ENCODE measurements at places on chromosomes 1 and 21.
A peak's percentile ranks its signal among the peaks of the same experiment; 100 is the strongest.

GRCh38 chr1:81044708-81045107, 756.0 kb upstream of the ADGRL2 start:
- DNase-seq: no peak

- no peak for DNase-seq
These were observed 104.8 kb downstream of the HLX start for GRCh38 chr1:220983877-220984635.

GRCh38 chr1:185349556-185349955, 32.5 kb upstream of the IVNS1ABP start:
- DNase-seq: no peak

GRCh38 chr1:16888860-16889816, 6.6 kb upstream of the RNU1-2 start:
- no peak for DNase-seq

DNA sequence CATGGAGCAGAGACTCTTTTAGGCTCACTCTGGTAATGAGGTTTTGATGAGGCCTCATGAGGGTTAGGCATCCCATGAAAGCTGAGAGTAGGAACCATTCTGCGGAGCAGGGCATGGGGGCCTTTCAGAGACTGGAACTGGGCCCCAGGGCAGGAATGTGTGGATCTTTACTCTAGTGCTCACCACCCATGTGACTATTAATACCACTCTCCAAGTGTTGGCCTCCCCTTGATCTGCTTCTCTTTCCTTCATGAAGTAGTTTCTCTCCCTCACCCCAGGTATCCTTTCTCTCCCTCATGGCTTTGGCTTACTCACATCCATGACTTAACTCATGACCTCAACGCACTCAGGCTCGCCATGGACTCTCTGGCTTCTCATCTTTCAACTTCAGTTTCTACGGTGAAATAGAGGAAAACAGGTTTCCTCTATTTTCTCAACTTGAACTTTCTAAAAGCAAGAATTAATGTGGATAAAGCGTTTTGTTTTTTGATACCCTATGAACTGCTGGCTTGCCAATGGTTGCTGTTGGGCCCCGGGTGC, 50.5 kb upstream of the GADD45A start:
- no peak for DNase-seq

GRCh38 chr1:220894025-220894923, 15.0 kb downstream of the HLX start:
- DNase-seq: no peak

DNA sequence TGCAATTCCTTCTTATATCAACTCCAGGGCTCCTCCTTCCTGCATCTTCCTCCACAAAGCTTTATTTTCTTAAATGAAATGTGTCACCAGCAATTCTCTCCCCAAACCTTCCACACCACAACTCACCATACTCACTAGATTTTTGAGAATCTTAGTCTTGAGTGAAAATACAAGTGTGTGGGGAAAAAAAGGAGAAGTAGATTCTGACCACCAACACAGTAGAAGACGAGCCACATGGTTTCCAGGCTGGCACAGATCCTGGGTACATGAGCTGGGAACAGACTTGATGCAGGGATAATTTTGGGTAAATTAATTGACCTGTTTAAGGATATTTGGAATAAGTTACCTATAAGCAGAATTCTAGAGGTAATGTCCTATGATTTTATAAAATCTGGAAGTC, 72.8 kb upstream of the KCNJ15 start:
- DNase-seq: no peak

DNA sequence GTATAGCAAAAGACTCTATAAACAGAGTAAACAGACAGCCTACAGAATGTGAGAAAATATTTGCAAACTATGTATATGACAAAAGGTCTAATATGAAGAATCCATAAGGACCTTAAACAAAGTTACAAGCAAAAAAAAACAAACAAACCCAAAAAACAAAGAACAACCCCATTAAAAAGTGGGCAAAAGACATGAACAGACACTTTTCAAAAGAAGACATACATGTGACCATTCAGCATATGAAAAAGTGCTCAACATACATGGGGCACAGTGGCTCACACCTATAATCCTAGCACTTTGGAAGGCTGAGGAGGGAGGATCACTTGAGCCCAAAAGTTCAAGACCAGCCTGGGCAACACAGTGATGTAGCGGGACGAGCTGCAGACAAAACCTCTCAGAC, 17.9 kb upstream of the OR2B11 start:
- no peak for DNase-seq

DNA sequence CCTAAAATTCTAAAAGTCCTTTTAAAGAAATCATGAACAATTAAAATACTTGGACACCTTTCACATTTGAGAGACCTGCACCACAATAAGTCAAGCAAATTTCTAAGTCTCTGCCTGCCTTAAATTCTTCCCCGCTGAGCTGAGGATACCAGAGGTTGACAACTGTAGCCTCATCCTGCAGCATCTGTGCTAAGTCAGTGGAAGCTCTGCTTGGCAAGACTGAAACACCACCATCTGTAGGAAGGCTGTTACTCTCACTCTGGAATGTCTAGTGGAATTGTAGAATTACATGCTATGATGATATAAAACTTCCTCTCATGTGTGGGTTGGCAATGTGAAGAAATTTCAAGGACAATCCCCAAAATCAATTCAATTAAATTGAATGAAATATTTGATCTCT, 1756.5 kb downstream of the NCAM2 start:
- no peak for DNase-seq

DNA sequence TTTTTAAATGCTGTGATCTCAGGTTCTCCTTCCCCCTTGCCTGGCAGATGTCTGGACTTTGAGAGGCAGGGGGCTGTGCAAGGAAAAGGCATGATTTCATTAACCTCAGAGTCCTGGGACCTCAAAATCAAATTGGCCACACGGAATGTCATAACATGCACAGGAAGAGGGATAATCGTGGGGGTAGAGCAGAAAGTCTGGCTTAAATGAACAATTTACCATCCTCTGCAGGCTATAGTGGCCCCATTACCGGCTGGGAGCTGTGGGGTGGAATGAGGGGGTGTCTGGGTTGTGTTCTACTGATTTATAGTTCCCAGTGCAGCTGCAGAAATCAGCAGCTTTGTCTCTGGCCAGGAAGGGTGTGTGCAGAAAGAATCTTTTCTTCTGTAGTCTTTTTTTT, 10.8 kb downstream of the OPRD1 start:
- DNase-seq: no peak

DNA sequence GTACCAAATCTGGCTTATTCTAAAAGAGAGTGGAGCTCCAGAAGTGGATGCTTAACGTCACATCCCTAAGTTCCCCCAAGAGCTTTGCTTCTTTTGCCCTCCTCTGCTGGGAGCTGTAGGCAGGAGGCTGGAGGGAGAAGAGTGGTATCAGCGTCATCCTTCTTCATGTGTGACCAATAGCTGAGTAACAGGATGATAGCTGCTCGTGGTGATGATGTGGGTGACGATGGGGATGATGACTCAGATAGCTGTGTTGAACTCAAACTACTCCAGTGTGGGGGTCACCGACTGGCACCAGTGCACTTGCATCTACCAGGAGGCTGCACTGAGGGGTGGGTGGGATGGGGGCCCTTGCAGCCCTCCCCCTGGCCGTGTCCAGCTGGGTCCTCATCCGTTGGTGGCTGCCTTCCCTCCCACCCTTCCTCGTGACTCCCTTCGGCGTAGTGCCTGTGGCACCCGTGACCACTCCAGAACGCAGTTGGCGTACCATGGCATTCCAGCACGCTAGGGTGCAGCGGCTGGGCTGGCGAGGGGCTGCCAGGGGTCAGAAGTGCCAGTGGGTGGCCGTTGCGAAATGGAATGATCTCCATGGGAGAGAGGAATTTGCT, 1.1 kb downstream of the IGFN1 start:
- DNase-seq: peak; percentile 91

DNA sequence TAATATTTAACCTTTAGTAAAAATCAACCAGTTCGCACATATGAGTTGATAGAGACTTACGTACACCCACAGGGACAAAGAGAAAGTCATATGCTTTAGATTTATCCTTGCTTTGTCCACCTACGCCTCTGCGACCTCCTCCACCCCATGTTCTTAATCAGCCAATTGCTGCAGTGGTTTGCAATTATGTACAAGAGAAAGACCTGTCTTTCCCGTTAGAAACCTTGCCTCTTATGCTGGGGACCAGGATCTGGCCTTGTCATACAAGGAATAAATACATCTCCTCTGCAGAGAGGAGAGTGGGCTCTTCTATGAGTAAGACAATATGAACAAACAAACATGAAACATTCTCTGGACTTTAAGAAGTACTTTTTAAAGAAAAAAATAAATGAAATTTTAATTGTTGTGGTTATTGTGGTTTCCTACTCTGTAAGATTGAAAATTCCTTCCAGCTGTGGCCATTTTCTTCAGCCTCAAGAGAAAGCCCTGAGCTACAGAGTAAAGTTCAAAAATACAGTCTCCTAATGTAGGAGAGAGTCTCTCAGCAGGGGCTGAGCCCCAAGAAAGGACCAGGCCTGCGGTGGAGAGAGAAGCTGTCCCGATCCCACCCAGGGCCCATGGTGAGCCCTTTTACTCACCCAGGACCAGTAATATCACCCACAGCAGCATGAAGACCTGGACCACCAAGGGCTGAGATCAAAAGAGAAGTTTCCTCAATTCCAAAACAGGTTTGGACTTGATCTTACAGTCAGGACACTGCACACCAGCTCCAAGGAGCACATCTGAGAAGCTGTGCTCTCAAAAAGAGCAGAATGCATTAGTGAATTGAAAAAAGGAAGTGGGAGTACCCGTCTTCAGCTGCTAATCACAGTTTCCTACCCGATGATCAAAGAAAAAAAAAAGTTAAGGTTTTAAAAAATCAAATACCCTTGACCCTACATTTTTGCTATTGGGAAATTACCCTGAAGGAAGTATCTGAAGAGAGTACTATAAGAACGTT, at the start of gene FCRL5:
Gene FCRL5, minus strand, starts transcription at position 822 of the 1,000 bp plus-strand sequence. Its CDS starts 153 bp downstream, at position 669.
- DNase-seq: no peak
